ENCODE measurements at places on chromosomes 7 and 10.

GRCh38 chr10:47322300-47323061 is at the start of gene GDF2:
GDF2 (plus strand) TSS chr10:47322454; CDS start chr10:47322669, 215 bp downstream.
- DNase-seq, result no peak

- DNase-seq, result no peak
Measured at GRCh38 chr7:24714676-24715010, 42.6 kb downstream of the GSDME start.

DNA sequence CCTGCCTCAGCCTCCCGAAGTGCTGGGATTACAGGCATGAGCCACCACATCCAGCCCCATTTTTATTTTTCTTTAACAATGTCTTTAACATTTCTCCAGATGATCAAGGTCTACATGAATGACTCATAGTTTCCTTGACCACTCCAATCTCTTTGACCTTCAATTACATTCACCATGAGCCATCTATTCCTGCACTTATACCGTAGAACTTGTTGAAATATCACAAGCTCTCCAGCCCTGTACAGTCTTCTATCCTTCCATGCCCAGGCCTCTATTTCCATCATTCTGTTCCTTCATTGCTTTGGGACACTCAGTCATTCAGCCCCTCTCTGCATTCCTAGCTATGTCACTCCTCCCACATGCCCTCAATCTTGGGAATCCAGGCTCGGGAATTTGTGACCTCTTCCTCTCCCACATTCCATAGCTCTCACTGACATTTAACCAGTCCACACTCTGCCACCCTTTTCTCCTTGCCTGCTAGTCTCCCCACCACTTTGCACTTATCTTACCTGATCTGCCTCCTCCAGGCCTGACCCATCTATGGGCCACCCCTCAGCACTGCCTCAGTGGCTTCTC is 151.8 kb upstream of the STK17A start:
- no peak for DNase-seq

DNA sequence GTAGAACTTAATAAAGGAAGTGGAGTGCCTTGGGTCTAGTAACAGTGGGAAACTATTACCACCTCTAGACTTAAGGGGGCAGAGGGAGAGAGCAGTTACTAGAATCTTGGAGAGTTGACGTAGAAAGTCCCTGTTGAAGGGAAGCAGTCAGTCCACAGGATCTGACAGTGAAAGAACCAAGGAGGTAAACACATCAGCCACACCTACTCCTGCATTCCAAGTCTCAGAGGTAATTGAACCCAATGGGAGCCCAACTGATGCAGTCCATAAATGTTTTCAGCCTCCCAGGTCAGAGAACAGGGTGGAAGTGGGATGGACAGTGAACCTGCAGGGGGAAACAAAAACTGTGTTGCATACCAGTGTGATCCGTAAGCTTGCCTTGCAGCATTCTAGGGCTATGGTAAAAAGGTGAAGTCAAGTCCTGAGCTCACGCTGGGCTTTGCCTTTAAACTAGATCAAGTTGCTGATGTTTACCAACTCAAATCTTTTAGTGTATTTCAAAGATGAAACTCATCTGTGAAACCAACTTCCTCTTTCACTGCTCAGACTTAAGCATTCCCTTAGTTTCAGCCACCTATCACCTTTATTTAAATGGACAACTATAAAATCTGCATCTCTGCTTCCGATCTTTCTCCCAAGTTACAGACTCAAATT is 57.2 kb downstream of the SLC16A12 start:
- DNase-seq, result no peak

DNA sequence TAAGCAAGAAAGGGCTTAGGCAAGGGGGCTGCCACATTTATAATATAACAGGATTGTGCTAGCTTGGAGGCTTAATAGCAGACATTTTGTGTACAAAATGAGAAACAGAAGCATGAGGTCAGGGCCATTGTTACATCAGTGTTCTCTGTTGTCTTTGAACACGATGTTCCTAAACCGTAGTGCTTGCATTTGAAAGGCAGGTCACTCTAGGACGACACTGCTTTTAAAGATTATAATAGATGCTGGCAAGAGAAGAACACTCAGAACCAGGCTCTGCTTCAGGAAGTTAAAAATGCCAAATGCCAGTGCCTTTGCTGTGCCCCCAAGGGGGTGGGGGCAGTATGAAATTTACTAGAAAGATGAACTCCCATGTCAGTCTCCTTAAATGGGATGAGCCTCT is 91.1 kb downstream of the SORCS3 start:
- DNase-seq, result no peak

DNA sequence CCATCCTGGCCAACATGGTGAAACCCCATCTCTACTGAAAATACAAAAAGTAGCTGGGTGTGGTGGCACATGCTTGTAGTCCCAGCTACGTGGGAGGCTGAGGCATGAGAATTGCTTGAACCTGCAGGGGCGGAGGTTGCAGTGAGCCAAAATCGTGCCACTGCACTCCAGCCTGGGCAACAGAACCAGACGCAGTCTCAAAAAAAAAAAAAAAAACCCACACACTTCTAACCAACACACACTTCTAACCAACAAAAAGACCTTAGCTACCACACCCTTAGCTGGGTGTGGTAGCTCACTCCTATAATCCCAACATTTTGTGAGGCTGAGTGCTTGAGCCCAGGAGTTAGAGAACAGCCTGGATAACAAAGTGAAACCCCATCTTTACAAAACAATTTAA is 33.9 kb upstream of the SPOCK2 start:
- no peak for DNase-seq
